ENCODE measurements at places on chromosomes 11 and 22.
A peak's percentile ranks its signal among the peaks of the same experiment; 100 is the strongest.

- no peak for DNase-seq
These were observed at the start of gene SCUBE1 for GRCh38 chr22:43343262-43343669. TSS of gene SCUBE1 (minus strand) at chr22:43343372. CDS start at chr22:43343261, 111 bp downstream.

GRCh38 chr11:107102692-107103477 lies 84.6 kb upstream of the GUCY1A2 start:
- DNase-seq = no peak

- no peak for DNase-seq
These were observed 52.4 kb upstream of the MYO18B start for GRCh38 chr22:25689631-25690030.

DNA sequence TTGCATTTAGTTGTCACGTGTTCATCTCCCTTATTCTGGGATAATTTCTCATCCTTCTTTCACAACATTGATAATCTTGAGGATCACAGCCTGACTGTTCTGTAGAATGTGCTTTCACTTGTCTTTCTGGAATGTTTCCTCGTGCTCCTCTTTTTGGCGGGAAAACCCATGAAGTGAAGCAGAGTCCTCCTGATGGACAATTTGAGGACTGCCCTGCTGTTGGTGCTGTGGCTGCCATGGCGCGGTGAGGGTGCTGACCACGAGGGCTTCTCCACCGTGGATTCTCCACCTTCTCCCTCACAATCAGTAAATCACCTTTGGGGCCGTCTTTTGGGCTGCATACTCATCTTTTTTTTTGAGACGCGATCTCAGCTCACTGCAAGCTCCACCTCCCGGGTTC lies 946.9 kb downstream of the BRD1 start:
- DNase-seq = no peak

- no peak for DNase-seq
These were observed 6.5 kb downstream of the FAR1 start for GRCh38 chr11:13674799-13675509.

DNA sequence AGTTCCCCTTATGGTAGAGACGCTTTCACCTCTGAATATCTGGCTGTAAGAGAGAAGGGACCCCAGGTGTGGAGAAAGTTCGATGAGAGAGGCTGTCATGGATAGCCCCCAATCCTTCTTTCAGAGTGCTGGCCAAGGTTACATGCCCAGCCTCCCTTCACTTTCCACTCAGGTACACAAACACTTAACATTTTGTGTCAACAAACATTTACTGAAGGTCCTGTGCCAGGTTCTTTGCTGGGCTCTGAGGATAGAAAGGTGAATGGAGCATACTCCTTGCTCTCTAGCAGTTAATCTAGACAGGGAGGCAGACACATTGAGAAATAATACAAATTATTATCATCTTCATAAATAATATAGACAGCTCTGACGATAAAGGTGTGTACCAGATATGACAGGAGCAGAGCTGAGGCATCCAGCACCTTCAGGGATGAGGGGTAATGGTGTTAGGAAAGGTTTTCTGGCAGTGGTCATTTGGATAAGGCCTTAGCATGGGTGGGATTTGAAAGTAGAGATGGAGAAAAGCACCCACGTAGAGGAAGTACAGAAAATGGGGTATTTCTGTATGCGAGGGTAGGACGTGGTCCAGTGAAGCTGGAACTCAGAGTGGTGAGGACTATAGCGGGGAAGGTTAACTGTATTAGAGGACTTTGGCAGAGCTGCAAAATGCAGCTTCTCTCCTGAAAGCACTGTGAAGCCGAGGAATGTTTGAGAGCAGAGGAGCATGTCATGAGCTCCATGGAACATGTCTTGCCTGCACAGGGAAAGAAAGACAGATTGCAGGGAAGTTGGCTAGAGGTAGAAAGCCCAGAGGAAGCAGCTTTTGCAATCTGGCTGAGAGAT lies 19.6 kb downstream of the PPFIBP2 start:
- no peak for DNase-seq

- no peak for DNase-seq
These were observed 382 bp downstream of the IMMP1L start for GRCh38 chr11:31509051-31509428.

DNA sequence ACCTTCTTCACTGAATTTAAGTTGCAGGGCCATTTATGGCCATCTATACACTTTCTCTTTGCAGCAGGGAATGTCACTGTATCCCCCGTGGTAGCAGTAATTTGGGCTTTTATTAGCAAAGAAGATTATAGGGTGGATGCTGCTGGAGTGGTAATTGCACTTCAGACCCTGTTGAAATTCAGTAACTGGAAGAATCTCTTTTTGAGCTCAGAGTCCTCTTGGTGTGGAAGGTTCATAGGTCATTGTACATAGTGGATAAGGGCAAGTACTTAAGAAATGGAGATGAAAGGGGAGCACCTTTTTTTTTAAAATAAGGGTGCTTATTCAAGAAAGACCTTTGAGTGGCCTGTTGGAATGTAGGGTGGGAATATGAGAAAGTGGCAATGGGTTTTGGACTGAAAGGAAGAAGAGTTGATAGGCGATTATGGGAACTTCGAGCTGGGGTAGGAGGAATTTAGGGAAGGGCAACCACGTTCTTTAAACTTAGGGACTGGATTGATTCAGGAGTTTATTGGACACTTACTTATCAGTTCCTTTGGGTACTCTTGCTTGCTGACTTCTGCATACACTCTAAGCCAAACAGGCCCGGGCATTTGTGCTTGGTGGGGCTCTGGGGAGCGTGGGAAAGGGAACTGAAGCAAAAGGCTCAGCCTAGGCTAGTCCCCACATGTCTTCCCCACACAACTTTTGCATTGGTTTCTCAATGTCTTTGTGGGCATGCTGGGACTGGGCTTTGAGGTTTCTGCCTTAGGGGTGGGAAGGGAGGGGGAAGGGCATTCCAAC lies 26.5 kb downstream of the CTNND1 start:
- DNase-seq = no peak

DNA sequence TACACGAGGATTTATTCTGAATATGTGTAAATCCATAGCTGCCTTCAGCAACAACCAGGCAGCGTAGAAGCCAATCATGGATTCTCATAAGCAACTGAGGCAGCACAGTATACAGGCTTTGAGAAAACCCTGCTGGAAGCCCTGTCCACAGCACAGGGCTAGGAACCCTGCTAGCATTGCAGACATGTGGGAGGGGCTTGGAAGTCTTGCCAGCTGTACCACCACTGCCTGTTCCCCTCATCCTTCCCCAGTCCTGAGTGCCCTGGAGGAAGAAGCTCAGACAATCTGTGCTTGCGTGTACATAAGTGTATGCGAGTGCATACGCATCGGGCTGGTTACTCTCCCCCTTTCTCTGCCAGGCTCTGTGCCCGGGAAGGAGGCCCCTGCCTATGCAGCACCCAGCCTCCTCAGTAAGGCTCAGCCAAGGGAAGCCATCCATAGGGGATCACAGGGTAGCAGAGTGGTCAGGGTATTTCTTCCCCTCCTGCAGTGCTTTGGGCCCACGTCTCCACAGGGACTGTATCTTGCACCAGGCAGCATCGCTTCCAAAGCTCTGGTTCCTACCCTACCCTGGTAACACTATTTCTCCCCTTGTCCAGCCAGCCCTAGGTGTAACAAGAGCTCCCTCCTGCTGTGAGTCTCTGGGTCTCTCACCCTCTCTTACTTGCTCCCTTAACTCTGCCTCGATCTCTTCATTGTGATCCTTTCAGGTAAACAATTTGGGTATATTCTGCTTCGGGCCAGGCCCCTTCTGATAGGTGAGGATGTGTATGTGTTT lies 90.5 kb downstream of the GALNT18 start:
- DNase-seq = no peak

GRCh38 chr11:10855295-10855694 lies 2.6 kb downstream of the ZBED5 start:
- DNase-seq = no peak

- no peak for DNase-seq
These were observed 10.4 kb upstream of the MS4A10 start for GRCh38 chr11:60774726-60775125.

DNA sequence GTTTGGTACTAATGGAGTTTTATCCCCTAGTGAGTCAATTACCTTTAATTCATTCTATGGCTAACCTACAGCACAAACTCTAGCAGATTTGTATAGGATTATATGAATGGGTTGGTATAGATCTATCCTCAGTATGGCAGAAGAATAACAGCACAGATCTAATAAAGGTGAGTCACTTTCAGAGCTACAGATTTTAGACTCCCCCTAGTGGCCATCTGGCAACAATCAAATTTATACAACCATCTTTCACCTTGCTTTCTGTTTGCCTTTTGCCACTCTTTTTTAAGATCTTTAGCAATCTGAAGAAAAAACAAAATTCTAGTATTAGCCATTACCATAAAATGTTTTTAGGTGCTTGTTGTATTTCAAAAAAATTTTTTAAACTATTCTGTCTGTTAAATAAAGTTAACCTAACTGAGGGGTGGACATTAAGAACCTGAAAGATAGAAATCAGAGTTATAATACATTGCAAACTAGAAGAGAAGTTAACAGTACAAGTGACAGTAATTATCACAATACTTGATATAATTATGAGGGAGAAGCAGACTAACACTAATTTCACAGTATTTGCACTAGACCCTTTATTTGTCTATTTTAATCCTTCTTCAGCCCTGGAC lies 25.8 kb downstream of the DDIAS start:
- peak; percentile 60 for DNase-seq

GRCh38 chr22:46679706-46680269 lies 58.3 kb downstream of the CERK start:
- no peak for DNase-seq

DNA sequence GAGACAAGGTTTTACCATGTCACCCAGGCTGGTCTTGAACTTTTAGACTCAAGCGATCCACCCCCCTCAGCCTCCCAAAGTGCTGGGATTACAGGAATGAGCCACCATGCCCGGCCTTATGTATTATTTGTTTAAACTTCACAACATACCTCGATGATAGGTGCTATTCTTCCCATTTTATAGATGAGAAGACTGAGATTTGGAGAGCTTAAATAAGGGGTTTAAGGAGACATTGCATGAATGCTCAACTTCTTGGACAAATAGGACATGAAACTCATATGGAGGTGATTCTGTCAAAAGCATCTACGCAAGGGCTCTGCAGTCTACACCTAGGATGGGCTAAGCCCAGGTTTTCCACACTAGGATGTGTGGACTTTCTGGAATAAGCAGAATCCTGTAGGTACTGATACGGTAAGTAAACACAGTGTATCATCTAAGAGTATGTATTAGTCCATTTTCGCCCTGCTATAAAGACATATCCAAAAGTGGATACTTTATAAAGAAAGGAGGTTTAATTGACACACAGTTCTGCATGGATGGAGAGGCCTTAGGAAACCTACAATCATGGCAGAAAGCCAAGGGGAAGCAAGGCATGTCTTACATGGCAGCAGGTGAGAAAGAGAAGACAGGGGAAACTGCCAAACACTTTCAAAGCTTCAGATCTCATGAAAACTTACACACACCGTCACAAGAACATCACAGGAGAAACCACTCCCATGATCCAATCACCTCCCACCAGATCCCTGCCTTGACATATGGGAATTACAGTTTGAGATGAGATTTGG lies 62.8 kb upstream of the CAPRIN1 start:
- DNase-seq = peak; percentile 34

DNA sequence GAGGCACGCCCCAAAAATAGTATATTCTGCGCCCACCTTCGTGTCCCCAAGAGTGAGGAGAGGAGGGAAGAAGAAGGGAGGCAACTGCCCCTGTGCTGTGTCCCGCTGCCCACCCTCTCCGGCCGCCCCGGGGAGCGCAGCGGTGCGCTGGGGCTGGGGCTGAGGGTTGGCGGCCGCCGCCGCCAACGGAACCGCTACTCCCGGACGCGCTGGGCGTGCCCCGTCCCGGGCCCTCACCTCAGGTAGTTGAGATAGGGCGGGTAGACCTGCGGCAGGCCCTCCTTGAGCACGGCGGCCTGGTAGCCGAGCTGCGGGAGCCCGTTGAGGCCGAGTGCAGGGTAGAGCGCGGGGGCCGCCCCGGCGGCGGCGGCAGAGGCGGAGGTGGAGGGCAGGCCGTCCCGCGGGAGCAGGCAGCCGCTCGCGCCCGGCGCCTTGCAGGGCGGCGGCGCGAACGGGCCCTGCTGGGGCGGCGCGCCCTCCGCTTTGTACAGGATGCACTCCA lies 2.4 kb downstream of the PGR start:
- no peak for DNase-seq

DNA sequence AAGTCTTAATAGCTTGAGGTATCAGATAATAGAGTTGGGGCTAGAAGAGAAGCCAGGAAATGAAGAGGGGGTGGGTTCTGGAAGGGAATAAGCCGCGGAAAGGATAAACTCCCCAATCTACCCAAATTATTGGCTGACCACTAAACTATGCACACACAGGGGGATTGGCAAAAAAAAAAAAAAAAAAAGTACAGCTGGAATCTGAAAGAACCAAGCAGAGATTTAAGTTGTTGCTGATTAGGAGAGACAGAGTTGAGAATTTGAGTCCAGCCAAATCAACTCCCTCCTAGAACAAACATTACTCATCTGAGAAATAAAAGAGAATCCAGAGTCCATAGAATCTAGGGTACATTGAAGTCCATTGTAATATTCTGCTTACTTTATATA lies 134.9 kb downstream of the CCDC81 start:
- no peak for DNase-seq

- DNase-seq = no peak
These were observed 84.5 kb upstream of the SUSD2 start for GRCh38 chr22:24096758-24097115.

GRCh38 chr11:59891781-59892181 lies 13.2 kb downstream of the OOSP3 start:
- DNase-seq = no peak

GRCh38 chr22:27639248-27640086 lies 162.1 kb downstream of the MN1 start:
- DNase-seq = no peak

- no peak for DNase-seq
These were observed 119.7 kb upstream of the BID start for GRCh38 chr22:17893900-17894535.

DNA sequence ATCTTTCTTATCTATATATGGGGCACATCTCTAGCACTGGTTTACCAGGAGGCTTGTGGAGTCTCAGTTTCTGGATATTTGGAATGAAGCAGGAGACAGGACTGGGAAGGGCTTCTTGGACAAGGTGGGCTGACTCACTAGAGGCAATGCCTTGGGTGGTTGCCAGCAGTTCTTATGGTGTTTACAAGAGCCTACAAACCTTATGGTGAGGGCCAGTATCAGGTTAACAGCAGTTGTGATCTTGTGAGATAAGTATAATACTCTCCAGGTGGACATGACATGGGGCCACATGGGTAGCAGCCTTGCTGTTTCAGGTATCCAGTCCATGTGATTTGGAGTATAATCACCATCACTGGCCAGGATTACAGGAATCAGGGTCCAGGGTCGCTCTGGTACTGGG lies 10.2 kb downstream of the FUT4 start:
- DNase-seq = peak; percentile 73

Measured in PC-9 (cell line).